ENCODE measurements at places on chromosomes 1 and 21. TPM values are rescaled to one million over a fixed set of nuclear protein-coding genes. Genes with fewer than 3 reads are reported as not detected.

- DNase-seq = no peak
- no peaks in the 10 kb centered on the region for H3K36me3 ChIP-seq
- H3K27ac ChIP-seq = no peak overlapping the region
- peaks cover 8% of the 10 kb centered on the region for H3K4me1 ChIP-seq
Measured at GRCh38 chr21:15298306-15298705, 233.5 kb upstream of the NRIP1 start.

The SPRR1B gene
- total RNA-seq = not detected

The RAB7B gene
- total RNA-seq = 0.15 TPM

- H3K27ac ChIP-seq = no peak overlapping the region
- no peaks in the 10 kb centered on the region for H3K27me3 ChIP-seq
- no peaks in the 10 kb centered on the region for H3K36me3 ChIP-seq
Measured at GRCh38 chr1:87206044-87206831, 122.4 kb upstream of the LMO4 start.

DNA sequence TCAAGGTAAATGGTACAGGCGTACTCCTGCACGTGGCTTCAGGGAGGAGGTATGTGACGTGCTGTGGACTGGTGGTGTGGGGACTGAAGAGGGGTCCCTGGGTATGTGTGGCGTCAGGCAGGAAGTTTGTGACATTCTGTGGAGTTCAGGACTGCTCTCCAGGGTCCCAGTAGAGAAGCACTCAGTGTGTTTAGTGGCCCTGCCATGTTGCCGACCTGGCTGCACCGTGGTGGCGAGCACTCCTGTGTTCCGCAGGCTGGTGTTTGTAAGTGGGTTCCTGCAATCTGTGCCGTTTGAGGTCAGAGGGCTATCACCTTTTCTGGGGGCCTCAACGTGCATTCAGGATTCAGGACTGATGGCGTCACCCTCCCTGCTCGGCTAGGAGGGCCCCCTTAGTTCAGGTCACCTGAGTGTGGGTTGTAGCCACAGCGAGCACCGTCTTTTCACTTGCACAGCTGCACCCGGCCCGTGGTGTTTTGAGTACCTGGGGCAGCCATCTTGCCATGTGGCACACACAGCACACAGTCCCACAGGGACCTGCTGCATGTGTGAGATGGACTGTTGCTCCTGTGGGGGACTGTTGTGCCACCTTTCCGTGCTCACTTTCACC is 26.5 kb downstream of the SNAP47 start:
- no peak overlapping the region for H3K4me3 ChIP-seq
- no peak for DNase-seq
- no peaks in the 10 kb centered on the region for H3K27me3 ChIP-seq

- H3K4me3 ChIP-seq = no peak overlapping the region
- H3K36me3 ChIP-seq = no peaks in the 10 kb centered on the region
- no peak for DNase-seq
- H3K27ac ChIP-seq = no peak overlapping the region
- H3K4me1 ChIP-seq = no peaks in the 10 kb centered on the region
Measured at GRCh38 chr1:220717800-220718640, 27.9 kb downstream of the C1orf115 start.

DNA sequence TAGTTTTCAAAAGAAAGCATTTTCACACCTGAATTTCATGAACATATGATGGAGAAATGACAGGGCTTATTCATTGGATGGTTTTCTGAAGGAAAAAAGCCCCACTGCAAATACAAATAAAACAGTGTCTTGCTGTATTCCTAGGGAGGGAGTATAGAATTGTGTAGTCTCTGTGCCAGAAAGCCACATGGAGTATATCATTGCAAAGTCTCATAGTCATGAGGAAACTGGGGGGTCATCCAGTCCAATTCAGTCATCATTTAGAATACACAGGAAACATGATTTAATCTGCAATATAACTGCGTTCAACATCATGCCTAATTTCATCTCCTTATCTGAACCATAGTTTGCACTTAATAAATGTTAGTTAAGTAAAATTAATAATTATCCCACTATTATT is 222.3 kb downstream of the NTNG1 start:
- no peak for DNase-seq
- no peak overlapping the region for H3K27ac ChIP-seq
- H3K4me1 ChIP-seq = no peaks in the 10 kb centered on the region
- H3K36me3 ChIP-seq = no peaks in the 10 kb centered on the region
- no peaks in the 10 kb centered on the region for H3K27me3 ChIP-seq

The JAM2 gene
- total RNA-seq = 2.3 TPM

The AKT3 gene
- total RNA-seq = 16.0 TPM

The ARHGEF16 gene
- 0.20 TPM for total RNA-seq

DNA sequence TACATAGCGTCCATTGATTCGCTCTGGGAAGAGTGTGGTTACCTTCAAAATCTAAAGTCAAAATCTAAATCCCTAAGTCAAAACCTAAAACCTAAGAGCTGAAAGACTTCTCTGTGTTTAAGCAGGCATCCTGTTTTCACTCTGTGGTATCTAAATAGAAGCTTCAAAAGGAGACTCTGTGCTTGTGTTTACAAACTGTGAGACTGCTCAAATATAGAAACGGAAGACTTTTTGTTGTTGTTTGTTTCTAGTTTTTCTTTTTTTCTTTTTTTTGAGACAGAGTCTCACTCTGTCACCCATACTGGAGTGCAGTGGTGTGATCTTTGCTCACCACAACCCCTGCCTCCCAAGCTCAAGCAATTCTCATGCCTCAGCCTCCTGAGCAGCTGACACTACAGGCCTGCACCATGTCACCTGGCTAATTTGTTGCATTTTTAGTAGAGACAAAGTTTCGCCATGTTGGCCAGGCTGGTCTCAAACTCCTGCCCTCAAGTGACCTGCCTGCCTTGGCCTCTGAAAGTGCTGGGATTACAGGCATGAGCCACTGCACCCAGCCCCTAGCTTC is 425.9 kb downstream of the SMYD3 start:
- H3K4me3 ChIP-seq = no peak overlapping the region
- H3K27ac ChIP-seq = no peak overlapping the region
- H3K27me3 ChIP-seq = no peaks in the 10 kb centered on the region
- no peak for DNase-seq
- H3K4me1 ChIP-seq = no peaks in the 10 kb centered on the region

DNA sequence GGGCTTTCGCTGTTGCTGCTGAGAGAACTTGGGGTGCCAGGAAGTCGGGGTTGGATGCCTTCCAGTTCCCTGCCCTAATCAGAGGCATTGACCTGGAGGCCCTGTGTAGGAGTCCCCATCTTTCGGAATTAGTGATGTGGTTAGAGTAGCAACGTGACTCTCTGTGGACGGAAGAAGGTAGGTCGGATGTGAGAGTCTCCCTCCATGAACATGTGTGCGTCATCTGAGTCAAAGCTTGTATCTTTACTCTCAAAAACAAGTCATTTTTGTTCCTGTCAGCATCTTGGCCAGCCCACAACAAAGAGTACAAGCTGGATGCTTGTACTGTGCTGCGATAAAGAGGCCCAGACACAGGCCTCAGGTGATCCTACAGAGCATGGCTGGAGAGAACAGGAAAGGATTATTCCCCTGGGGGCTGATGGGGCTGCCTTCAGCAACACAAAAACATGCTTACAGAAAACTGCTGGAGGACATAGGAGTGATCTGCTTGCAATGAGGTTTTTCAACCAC is 31.0 kb upstream of the IL10 start:
- no peaks in the 10 kb centered on the region for H3K36me3 ChIP-seq
- no peak overlapping the region for H3K4me3 ChIP-seq
- H3K27ac ChIP-seq = no peak overlapping the region
- no peaks in the 10 kb centered on the region for H3K4me1 ChIP-seq

The PRMT6 gene
- total RNA-seq = 0.19 TPM

DNA sequence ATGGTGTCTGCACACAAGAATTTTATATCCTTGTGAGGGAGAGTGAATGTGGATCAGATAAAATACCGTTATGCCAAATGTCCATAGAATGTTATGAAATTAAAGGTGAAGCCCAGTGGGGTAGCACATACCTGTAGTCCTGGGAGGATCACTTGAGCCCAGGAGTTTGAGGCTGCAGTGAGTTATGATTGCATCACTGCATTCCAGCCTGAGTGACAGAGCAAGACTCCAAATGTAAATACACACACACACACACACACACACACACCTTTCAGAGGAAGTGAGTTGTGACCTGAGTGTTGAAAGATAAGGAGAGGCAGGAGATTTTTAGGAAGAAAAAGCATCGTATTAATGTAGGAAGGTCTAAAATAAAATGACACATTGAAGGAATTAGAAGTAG is 28.1 kb upstream of the ZYG11A start:
- no peak overlapping the region for H3K4me3 ChIP-seq
- peaks cover 2% of the 10 kb centered on the region for H3K36me3 ChIP-seq
- no peak overlapping the region for H3K27ac ChIP-seq
- H3K27me3 ChIP-seq = no peaks in the 10 kb centered on the region
- no peak for DNase-seq
- no peaks in the 10 kb centered on the region for H3K4me1 ChIP-seq

GRCh38 chr1:203551550-203551949 is 57.6 kb downstream of the OPTC start:
- no peak for DNase-seq
- H3K4me3 ChIP-seq = no peak overlapping the region
- H3K36me3 ChIP-seq = no peaks in the 10 kb centered on the region

- no peak overlapping the region for H3K27ac ChIP-seq
- DNase-seq = no peak
- no peaks in the 10 kb centered on the region for H3K36me3 ChIP-seq
- H3K4me3 ChIP-seq = no peak overlapping the region
Measured at GRCh38 chr1:83882906-83883305, 116.0 kb downstream of the TTLL7 start.

- H3K4me1 ChIP-seq = no peaks in the 10 kb centered on the region
- no peak overlapping the region for H3K27ac ChIP-seq
- no peaks in the 10 kb centered on the region for H3K27me3 ChIP-seq
Measured at GRCh38 chr1:185448591-185449186, 131.6 kb upstream of the IVNS1ABP start.

The ANKRD34A gene
- 5.3 TPM for total RNA-seq

- no peaks in the 10 kb centered on the region for H3K36me3 ChIP-seq
- no peaks in the 10 kb centered on the region for H3K4me1 ChIP-seq
- H3K4me3 ChIP-seq = no peak overlapping the region
Measured at GRCh38 chr1:58266242-58266641, 280.3 kb downstream of the OMA1 start.

The VCAM1 gene
- total RNA-seq = 0.72 TPM

GRCh38 chr1:159473335-159473734 is 33.8 kb downstream of the OR10J1 start:
- H3K27ac ChIP-seq = no peak overlapping the region
- no peaks in the 10 kb centered on the region for H3K27me3 ChIP-seq
- no peak overlapping the region for H3K4me3 ChIP-seq
- H3K4me1 ChIP-seq = no peaks in the 10 kb centered on the region

DNA sequence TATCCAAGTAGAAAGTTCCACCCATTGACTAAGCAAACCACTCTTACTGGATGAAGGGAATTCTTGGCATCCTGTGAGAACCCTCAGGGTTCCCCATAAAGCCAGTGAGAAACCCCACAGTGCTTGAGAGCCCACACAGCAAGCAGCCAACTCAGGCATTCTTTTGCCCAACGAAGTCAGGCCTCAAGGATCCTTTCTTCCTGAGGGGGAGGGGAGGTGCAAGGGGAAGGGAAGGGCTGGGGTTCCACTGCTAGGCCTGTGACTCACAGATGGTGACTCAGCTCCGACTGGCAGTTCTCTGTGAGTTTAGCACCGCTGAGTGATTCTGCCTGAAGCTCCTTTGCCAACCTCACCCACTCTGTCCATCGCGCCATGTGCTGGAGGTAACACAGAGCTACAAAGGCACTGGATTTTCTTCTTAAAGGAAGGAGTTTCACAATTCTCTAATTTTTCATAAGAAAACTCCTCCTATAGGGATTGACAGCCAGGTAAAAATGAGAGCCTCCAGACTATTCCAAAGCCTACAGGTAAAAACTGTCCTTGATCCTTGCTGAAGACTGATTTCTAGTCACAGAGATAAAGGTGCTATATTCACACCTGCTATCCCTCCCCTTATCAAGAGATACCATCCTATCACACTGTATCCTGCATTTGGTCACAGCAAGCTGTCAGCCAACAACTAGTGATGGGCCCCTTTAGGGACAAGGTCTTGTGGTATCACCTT is 4.8 kb downstream of the ENO1 start:
- H3K4me3 ChIP-seq = peak overlapping the region; percentile 2
- H3K27ac ChIP-seq = peak overlapping the region; percentile 58
- H3K27me3 ChIP-seq = no peaks in the 10 kb centered on the region
- DNase-seq = peak; percentile 91

- no peaks in the 10 kb centered on the region for H3K4me1 ChIP-seq
- H3K27me3 ChIP-seq = no peaks in the 10 kb centered on the region
- no peak overlapping the region for H3K27ac ChIP-seq
- H3K36me3 ChIP-seq = no peaks in the 10 kb centered on the region
- no peak for DNase-seq
- H3K4me3 ChIP-seq = no peak overlapping the region
Measured at GRCh38 chr1:75438355-75438754, 172.6 kb downstream of the SLC44A5 start.

GRCh38 chr1:15287035-15287979 is 40.3 kb downstream of the FHAD1 start:
- H3K27ac ChIP-seq = no peak overlapping the region
- no peak overlapping the region for H3K4me3 ChIP-seq
- no peaks in the 10 kb centered on the region for H3K36me3 ChIP-seq
- no peaks in the 10 kb centered on the region for H3K27me3 ChIP-seq

The PLPPR5 gene
- total RNA-seq = not detected

GRCh38 chr1:33436557-33437285 is 5.8 kb upstream of the PHC2 start:
- H3K4me1 ChIP-seq = peaks cover 4% of the 10 kb centered on the region
- no peak overlapping the region for H3K27ac ChIP-seq
- no peaks in the 10 kb centered on the region for H3K27me3 ChIP-seq

DNA sequence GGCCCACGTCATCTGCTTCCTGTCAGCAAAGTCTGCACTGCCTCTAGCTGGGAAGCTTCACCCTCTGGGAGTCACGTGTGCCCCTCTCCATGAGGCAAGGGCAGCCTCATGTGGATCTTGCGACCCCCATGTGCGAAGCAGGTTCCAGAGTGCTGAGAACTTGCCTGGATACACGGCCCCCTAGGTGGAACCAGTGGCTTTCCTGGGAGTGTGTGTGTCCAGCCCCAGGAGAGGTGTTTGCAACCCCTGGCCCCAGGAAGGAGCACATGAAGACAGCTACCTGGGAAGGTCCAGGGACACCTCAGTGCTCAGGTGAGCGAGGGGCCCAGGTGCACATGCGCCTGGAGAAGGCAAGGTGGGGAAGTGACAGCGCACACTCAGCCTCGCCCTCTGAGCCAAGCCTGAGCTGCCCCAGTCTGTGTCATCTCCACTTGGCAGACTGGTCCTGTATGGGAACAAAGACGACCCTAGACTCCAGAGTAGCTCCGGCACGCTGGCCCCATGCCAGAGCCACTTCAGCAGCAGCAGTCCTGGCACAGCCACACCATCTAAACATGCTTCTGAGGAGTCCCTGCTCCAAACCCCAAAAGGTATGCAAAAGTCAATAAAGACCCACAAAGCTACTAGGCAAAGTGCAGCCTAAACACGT is 8.9 kb downstream of the LSS start:
- no peak overlapping the region for H3K27ac ChIP-seq
- DNase-seq = no peak
- H3K27me3 ChIP-seq = no peaks in the 10 kb centered on the region

DNA sequence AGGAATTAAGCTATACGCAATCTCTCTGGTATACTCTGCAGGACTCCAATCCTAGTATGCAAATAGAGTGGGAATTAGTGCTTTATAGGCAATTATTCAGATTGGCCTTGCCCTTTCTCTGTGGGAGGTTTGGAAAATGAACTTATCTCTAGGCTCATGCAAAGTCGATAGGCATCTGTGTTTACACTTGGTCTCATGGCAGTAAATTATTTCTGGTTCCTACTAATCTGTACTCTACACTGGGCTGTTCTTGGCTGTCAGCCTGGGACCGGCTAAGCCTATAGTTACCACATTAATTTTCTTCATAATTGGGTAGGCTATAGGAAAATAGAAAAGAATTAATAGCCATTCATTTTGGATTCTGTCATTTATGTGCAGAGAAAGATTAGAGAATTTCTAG is 544.6 kb downstream of the AMY1C start:
- no peak overlapping the region for H3K4me3 ChIP-seq
- no peak overlapping the region for H3K27ac ChIP-seq
- no peaks in the 10 kb centered on the region for H3K4me1 ChIP-seq
- no peak for DNase-seq
- H3K36me3 ChIP-seq = no peaks in the 10 kb centered on the region

Data from gastrocnemius medialis (tissue), 4 donors.